ENCODE measurements at places on chromosomes 12 and 14. TPM values are rescaled to one million over a fixed set of nuclear protein-coding genes. Genes with fewer than 3 reads are reported as not detected.
A peak's percentile ranks its signal among the peaks of the same experiment; 100 is the strongest.

Gene ATG2B
- total RNA-seq, result 22.9 TPM

Gene NFATC4
- total RNA-seq, result 2.6 TPM

Gene KLC1
- total RNA-seq, result 177 TPM

Gene CELA1
- 0.26 TPM for total RNA-seq

Gene SPSB2
- total RNA-seq, result 9.6 TPM

Gene SMCO2
- total RNA-seq, result 0.55 TPM

Gene AQP6
- not detected for total RNA-seq

Gene PTPN21
- total RNA-seq, result 0.14 TPM

Gene RTL1
- total RNA-seq, result not detected

Gene DNAH10
- total RNA-seq, result 0.44 TPM

DNA sequence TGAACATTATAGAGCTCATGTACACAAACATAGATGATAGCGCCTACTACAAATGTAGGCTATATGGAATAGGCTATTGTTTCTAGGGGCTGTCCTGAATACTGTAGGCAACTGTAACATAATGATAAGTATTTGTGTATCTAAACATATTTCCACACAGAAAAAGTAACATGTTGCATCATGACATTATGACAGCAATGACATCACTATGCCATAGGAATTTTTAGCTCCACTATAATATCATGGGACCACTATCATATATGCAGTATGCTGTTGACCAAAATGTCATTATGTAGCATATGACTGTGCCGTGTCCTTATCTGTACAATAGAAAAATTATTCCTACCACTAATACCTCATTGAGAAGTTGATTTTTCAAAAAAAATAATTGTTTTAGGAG is 96.7 kb upstream of the SSTR1 start:
- no peak for DNase-seq

DNA sequence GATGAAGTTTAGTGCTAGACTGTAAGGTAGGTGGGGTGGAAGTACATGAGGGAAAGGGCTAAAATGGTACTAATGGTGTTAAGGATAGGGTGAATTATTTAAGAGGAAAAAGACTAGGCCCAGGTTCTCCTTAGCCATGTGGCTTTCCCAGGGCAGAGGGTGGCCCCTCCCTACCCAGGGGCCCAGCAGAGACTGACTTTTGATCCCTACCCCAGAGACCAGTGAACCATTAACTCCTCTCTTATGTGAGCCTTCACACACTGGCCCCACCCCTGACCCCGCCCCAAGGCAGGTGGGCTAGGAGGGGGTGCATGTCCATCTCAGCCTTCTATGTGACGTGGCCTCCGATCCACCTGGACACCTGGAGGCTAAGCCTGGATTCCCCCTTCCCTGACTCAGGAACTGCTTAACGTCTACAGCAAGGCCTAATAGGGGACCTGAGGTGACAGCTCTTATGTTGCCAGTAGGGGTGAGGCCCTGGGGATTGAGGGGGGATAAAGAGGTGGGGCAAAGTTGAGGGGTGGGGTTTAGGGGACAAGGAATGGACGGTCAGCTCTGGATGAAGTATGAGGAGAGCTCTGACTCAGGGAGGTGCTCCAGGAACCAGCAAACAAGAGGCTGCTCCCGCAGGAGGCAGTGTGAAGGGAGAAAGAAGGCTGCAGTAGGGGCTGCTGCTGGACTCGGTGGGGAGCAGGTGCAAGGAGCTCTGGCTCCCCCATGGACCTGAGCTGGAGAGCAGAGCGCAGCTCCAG is 757 bp downstream of the SLC39A5 start:
- DNase-seq, result no peak

- DNase-seq, result no peak
Measured at GRCh38 chr12:65896743-65897142, 72.5 kb downstream of the HMGA2 start.

GRCh38 chr12:123767613-123768012 is 5.5 kb downstream of the DNAH10 start:
- DNase-seq, result peak; percentile 38

GRCh38 chr14:65783576-65783975 is 371.0 kb downstream of the FUT8 start:
- no peak for DNase-seq

- no peak for DNase-seq
Measured at GRCh38 chr12:2075508-2076195, 22.9 kb downstream of the CACNA1C start.

DNA sequence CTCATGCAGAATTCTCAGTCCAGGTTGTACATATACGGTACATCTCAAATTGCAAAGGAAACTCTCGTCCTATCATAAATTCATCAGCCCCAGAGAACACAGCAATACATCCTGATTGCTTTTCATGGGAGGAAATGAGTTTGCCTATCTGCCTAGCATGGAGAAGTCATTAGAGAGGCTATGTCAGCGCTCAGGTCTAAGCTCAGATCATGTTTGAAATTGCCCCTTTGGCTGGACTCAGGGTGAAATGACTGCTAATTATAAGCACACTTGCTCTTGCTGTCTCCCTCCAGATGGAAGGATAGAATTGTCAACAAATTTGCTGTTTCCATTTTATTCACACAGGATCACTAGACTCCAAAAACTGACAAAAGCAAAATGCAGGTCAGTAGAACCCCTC is 178.4 kb downstream of the RIMBP2 start:
- DNase-seq, result no peak

GRCh38 chr12:49538510-49539403 is at the start of gene KCNH3:
Gene KCNH3, plus strand, starts transcription at chr12:49539030. Its CDS starts 387 bp downstream, at chr12:49539417.
- DNase-seq, result peak; percentile 87

- no peak for DNase-seq
Measured at GRCh38 chr14:92945959-92946846, 23.3 kb downstream of the CHGA start.

- no peak for DNase-seq
Measured at GRCh38 chr12:90816353-90817089, 138.5 kb downstream of the CCER1 start.

DNA sequence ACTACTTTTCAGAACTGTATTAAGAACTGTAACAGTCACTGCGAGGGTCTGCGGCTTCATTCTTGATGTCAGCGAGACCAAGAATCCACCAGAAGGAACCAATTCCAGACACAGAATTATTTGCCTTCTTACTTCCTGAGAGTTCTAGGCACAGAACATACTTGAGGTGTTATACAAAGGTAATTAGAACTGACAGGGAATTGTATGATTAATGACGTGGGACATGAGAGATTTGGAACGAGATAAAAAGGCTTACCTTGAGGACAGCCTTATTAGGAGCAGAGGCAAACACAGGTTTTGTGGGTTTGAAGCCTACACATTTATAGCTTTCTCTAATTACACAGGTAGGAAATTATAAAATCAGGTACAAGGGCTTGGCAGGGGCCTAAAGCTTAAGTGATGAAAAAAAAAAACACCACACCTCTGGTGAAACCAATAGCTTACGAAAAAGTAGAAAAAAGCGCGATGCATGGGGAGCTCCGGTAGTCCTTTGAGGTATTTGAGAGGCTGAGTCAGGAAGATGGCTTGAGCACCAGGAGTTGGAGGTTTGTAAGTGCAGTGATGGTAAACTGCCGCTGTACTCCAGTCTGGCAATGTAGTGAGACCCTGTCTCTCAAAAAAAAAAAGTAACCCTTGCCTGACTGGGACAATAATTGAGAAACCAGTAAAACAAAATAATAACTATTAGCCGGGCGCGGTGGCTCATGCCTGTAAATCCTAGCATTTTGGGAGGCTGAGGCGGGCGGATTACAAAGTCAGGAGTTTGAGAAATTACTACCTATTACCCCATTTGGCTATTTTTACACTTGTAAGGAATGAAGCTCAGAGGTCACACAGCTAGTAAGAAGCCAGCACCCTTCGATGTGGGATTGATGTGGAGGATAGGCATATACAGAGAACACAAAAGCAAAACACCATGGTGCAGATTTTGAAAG is 795 bp upstream of the ACOT2 start:
- peak; percentile 37 for DNase-seq

- DNase-seq, result no peak
Measured at GRCh38 chr12:6981152-6982052, 10.7 kb downstream of the EMG1 start.

DNA sequence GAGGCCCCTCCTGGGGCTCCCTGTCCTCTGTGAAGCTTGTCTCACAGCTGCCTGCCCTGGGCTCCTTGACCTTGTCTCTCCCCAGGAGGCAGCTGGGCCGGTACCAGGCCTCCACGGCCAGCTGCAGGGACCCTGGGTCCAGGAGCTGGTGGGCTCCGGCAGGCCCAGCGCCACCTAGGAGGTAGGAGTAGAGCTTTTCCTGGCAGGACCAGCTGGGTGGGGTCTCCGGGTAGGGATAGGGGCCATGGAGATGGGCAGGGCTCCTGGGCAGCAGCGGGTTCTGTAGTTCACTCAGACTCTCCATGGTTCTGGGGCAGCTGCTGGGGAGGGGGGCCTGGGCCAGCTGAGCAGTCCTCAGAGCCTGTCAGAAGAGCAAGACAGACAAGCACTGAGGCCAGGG is 16.6 kb downstream of the SYNDIG1L start:
- no peak for DNase-seq

DNA sequence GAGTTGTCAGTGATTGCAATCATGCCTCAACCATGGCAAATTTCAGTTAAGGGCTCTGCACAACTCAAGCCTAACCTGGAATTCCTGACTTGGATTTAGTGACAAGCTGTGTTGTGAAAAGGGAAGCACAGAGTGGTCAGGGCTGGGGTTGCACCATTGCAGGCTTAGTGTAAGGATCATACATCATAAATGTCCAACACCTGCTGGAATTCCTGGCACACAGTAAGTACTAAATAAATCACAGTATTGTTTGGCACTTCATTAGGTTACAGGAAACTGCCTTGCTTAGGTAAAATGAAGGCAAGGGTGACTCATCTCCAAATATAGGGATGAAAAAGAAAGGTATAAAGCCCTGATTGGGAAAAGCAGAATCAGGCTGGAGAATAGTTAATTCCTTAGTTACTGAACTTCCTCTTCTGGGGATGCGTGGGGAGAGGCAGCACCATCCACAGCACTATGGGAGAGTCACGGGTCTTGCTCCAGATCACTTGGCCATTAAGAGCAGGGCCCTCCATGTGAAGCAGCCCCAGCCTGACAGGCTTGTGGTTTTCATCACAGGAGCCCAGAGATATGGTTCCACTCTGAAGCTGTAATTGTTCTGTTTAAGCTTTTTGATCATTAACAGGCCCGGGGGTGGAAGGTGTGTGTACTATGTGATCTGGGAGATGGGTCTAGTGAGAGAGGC is 39.7 kb downstream of the SLC8A3 start:
- DNase-seq, result no peak

GRCh38 chr12:21631367-21631766 is 26.3 kb downstream of the LDHB start:
- DNase-seq, result no peak

DNA sequence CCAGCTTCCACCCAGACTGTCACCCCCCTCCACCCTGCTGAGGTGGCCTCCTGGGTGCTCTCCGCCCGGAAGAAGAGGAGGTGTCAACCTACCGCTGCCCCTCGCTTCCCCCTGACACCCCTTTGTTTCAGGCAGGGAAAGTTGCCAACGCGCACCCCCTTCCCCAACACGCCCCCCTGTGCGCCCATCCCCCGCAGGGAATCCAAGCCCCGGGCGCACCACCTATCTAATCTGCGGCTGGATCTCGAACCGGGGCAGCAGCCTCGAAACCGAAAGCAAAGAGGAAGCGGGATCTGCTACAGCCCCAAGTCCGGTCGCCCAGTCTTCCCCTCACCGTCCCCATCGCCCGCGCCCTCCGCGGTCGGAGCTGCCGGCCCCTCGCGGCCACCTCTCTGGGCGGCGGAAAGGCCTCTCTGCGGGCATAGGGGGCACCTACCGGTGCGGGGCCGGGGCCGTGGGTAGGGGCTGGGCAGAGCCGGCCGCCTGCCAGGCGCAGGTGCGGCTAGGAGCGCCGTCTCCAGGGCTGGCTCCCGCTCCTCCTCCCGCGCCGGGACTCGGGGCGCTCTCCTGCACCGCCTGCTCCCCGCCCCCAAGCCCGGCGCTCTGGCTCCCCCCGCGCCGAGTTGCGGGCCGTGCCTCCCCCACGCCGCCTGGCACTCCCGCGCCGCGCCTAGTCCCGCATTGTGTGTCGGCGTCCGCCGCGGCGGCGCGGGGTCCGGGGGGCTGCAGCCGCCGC is 18.3 kb upstream of the PLEKHH1 start:
- peak; percentile 41 for DNase-seq

- no peak for DNase-seq
Measured at GRCh38 chr12:25970916-25971653, 12.6 kb downstream of the RASSF8 start.

DNA sequence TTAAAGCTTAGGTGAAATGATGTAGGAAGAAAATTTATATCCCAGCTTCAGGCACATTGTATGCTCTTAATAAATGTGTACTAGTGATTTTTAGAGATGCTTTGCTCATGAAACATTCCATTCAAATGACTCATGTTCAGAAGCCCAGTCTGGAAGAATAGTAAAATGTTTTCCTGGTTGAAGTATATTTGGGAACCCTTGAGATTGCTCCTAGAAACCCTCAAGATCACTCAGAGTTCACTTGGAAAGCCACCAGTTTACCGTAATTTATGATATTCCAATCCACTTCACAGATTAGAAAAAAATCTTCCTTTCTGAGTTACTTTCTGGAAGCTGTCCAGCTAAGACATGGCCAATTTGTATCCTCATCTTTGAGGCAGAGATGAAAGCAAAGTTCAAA is 186.4 kb downstream of the SYT10 start:
- DNase-seq, result no peak

- DNase-seq, result no peak
Measured at GRCh38 chr12:66048218-66048834, 82.2 kb downstream of the LLPH start.

GRCh38 chr12:49345825-49346658 is 646 bp upstream of the DNAJC22 start:
- no peak for DNase-seq

DNA sequence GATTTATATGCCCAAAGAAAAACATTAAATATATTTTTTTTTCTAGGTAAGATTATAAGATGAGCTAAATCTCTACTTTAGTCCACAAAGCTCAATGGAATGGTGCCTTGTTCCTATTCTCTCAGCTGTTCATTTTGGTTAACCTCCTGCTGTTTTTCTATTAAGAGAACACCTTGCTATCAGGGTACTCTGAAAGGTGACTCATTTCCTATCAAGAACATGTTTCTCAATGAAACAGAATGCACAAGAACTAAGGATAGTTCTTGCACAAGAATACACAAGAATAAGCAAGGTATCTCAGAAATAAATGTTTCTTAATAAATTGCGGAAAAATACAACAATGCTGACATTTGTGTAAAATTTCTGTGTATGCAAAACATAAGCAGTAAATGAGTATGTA is 14.1 kb downstream of the ABCD2 start:
- DNase-seq, result no peak

DNA sequence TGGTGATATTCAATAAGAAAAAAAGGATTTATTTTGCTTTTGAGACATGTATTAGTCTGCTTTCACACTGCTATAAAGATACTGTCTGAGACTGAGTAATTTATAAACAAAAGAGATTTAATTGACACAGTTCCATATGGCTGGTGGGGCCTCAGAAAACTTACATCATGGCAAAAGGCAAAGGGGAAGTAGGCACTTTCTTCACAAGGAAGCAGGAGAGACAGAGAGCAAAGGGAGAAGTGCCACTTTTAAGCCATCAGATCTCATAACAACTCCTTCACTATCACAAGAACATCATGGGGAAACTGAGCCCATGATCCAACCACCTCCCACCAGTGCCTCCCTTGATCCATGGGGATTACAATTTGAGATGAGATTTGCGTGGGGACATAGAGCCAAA is 43.9 kb downstream of the BHLHE41 start:
- DNase-seq, result no peak

All from activated T-cell treated with anti-CD3 and anti-CD28 coated beads, Interleukin-2, amount 50 U/mL, for 72 hours (primary cell).